Astrocyte of the hippocampus (primary cell): ENCODE measurements at places on chromosomes 12 and 14.

- DNase-seq, result no peak
Observed at GRCh38 chr12:41903014-41903708, 241.5 kb downstream of the GXYLT1 start.

- DNase-seq, result no peak
Observed at GRCh38 chr14:76413962-76414600, 38.1 kb downstream of the ESRRB start.

- DNase-seq, result no peak
Observed at GRCh38 chr14:23129759-23130316, 10.8 kb upstream of the CEBPE start.

- no peak for DNase-seq
Observed at GRCh38 chr12:77928078-77928477, 97.4 kb downstream of the NAV3 start.

DNA sequence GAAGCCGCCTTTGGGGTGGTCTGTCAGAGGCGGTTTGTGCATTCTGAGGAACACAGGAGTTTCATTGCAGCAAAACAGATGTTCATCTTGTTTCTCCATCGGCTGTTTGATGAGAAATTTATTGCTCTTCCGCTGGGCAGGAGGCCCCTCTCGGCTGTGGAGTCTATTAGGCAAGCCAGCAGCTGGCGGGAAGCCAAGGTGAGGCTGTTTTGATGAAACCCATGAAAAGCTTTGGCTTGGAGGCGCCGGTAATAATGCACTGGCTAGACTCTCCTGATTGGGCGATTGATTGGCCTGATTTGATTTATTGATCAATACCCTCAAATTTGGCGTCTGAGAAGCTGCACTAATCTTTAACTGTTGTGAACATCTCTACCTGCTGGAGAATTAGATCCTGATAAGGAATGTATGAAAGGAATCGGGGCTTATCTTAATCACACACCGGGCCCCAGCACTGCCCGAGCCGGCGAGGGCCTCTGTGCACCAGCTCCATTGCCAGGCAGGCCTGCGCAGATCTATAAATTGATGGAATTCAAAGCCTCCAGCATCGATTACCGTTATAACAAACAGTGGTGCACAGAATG lies 187.7 kb downstream of the PHETA1 start:
- peak; percentile 48 for DNase-seq

- no peak for DNase-seq
Observed at GRCh38 chr14:81298122-81298521, 77.4 kb upstream of the GTF2A1 start.

GRCh38 chr14:20428802-20429201 lies 7.2 kb downstream of the KLHL33 start:
- no peak for DNase-seq

DNA sequence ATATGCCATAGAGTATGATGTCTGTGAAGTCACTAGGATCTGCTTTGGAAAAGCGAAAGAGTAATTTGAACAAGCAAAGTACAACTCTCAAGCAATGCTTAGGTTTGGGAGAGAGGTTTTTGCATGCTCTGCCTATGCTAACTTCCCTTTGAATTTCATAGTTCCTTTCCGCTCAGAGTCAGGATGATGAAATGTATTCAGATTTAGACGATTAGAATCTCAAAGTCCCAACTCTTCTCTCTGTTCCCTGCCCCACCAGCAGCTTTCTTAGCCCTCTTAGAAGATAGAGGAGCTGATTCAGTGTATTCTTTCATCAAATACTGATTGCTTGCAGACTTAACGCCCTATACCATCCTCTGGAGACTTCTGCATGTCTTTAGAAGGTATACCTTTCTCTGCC lies 11.5 kb downstream of the RAB5B start:
- DNase-seq, result no peak

- DNase-seq, result no peak
Observed at GRCh38 chr14:60710494-60710893, 13.7 kb downstream of the SIX4 start.

DNA sequence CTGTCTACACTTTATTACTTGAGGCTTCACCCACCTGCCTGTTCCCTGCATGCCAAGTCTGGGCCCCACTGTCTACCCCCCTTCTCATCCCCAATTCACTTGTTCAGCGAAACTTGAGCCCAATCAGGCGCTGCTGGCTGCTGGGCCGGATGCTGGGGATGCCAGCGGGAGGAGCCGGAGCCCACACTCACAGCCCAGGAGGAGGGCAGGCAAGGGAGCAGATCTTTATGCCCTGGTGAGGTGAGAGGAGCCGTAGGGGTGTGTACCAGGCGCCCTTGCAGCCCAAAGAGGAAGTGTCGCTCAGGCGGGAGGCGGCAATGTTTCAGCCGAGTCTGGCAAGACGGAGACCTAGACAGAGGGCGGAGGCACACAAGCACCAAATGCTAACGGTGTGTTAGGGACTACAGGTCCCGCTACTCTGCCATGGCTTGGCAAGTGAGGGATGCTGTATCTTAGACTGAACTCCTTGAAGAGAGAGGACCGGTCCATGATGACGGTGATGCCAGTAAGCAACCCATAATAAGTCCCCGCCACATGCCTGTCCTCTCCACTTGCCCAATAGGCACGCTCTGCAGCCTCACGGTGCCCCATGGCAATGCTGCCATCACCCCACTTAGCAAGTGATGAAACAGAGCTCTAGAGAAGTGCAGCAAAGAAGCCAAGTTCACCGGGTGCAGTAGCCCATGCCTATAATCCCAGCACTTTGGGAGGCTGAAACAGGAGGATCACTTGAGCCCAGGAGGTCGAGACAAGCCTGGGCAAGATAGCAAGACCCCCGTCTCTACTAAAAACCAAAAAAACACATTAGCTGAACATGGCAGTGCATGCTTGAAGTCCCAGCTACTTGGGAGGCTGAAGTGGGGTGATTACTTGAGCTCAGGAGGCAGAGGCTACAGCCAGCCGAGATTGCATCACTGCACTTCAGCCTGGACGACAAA lies 41.6 kb downstream of the LRRC74A start:
- no peak for DNase-seq

DNA sequence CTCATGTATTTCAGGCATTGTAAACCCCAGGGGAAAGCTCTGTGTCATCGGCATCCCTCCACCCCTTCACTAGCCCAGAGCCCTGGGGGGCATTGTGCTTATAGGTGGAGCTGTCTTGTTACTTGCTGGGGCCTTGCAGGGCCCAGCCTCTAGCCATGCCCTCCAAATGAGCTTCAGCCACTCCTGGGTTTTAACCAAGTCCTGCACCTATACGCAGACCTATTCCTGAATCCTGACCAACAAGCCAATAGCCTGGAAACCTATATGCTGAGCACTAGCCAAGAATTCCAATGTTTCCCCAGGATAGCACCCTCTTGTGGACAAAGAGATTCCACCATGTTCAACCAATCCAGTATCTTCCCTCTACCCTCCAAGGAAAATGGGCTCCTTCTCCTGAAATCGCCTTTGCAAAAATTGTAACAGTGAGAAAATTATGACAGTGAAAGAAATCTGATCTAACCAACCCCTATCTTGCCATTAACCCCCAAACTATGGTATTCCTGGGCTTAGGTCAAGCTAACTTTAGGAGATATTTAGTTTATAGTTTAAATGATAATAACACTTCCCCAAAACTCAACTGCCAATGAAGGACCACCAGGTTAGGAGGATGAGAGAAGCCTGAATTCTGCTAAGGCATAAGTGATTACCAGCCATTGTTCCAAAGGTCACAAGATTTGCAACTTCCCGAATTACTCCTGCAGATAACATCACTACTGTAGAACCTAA lies 55.5 kb downstream of the TTC7B start:
- DNase-seq, result peak; percentile 43

- DNase-seq, result no peak
Observed at GRCh38 chr14:93582516-93582915, 151.8 kb downstream of the UNC79 start.

GRCh38 chr12:107225635-107226034 lies 132.3 kb upstream of the CRY1 start:
- DNase-seq, result peak; percentile 67

DNA sequence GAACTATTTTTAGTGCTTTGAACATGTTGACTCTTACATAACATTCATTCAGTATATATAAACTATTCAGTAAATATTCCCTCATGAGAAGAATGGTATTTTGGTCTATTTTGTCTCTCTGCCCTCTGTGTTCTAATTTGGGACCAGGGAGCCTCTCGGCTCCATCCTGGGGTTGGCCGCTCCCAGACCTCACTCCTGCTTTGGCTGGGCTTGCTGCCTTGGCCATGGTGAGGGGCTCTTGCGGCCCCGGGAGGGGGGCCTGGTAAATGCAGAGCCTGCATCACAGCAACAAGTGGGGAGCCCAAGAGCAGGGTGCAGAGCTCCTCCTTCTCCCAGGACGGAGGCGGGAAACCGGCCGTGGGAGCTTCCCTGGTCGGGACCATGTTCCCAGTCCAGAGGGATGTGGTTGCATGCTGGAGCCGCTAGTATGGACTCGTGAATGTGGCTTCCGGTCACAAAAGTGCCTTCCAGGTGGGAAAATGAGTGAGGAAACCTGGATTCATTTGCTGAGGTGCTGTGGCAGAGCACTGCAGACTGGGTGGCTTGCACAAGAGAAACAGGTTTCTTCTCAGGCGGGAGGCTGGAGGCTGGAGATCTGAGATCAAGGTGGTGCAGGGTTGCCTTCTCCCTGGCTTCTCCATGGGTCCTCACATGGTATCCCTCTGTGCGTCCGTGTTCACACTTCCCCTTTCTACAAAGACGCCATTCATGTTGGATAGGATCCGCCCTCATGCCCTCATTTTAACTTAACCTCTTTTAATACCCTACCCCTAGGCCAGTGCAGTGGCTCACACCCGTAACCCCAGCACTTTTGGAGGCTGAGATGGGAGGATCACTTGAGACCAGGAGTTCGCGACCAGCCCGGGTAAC lies 250.2 kb downstream of the CACNA1C start:
- DNase-seq, result no peak

DNA sequence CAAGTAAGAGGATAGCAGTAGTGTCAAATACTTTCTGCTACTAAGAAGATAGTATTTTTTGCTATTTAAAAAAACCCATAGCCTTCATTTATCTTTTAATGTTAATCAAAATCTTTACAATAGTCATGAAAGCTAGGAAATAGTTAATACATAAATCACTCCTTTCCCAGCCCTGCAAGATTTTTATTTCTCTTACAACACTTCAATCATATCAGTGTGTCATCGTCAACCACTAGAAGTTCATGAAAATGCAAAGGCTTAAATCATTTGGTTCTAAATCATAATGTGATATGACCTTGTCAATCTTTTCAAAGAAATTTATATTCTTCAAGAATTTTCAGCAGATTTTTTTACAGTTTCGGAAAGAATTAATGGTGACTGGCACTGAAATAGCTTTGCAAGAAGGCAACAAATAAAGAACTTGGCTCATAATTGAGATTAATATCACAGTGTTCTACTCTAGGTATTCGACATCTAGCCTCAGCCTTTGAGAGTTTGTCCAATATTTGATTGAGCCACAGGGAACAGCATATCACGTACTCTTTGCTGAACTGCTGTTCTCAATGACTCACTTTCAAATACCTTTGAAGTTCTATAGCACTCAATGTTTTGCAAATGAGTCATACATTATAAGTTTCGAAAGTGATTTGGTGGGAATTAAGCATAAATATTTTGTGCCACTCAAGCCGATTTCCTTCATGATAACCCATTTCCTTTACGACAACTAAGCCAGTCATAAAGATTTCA lies 384.0 kb upstream of the FOXG1 start:
- peak; percentile 80 for DNase-seq

DNA sequence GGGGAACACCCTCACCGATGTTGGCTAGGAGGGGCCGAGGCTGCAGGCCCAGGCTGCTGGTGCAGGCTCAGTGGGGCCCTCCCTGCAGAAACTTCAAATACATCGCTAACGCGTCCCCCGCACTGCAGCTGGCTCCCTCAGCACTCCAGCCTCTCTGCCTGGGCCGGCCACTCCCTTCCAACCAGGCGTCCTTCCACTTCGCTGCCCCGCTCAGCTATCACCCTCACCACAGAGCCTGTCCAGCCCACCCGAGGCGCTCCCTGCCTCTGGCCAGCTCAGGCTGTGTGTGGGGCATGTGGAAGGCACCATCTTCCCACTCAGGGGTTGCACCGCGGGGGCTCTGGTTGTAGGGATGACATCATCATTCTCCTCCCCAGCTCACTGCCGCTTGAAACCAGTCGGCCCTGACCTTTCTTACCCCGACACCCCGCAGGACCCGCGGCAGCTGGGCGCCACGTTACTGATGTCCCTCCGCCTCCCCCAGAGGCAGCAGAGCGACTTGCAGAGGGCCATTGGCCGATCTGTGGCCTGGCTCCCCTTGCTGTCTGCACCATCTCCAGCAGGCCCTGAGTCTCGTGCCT lies 199.9 kb upstream of the RTL1 start:
- no peak for DNase-seq

- peak; percentile 89 for DNase-seq
Observed at GRCh38 chr12:84763107-84763506, 149.5 kb downstream of the SLC6A15 start.

- DNase-seq, result no peak
Observed at GRCh38 chr12:52927964-52928363, 21.0 kb upstream of the KRT18 start.

DNA sequence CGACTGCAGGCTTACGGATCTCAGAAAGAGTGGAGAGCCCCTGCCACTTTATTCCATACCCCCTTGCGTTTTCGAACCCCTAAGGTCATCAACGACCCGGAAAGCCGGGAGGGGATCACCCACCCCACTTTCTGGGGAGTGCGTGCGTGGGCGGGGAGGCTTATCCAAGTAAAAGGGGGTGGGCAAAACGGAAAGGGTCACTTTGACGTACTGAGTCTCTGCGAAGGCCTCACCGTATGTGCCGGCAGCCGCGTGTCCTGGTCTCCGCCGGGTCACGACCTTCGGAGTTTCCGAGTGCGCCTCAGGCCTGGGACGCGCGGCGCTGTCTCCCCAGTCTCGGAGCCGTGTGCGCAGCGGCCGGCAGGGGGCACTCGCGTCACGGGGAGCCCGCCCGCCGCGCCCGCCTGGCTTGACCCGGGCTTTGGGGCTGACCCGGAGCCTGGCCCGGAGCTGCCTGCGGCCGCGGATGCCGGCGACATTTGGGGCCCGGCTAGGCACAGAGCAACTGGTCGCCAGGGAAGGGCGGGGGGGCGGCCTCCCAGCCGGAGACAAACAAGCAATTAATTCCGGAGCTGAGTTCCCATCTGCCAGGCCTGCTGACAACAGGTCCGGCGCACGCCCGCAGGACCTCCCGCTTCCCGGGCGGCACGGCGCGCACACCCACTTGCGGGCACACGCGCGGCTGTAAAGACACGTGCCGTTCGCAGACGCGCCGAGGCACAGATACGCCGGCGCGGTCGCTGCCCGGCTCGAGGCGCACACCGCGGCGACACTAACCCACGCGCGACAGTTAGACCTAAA lies 890 bp upstream of the KIF26A start:
- peak; percentile 65 for DNase-seq
